ENCODE measurements at places on chromosomes 4 and X. TPM values are rescaled to one million over a fixed set of nuclear protein-coding genes. Genes with fewer than 3 reads are reported as not detected.

ARHGAP6 gene
- total RNA-seq = not detected

L1CAM gene
- total RNA-seq = 0.47 TPM

SPATA18 gene
- 0.39 TPM for total RNA-seq

GRCh38 chr4:105225500-105225899, 78.8 kb downstream of the TET2 start:
- peaks cover 25% of the 10 kb centered on the region for H3K4me1 ChIP-seq
- peaks cover 6% of the 10 kb centered on the region for H3K36me3 ChIP-seq
- no peak for DNase-seq
- H3K4me3 ChIP-seq = no peak overlapping the region

- no peaks in the 10 kb centered on the region for H3K36me3 ChIP-seq
- H3K4me3 ChIP-seq = no peak overlapping the region
- no peak overlapping the region for H3K27ac ChIP-seq
- DNase-seq = no peak
- peaks cover 2% of the 10 kb centered on the region for H3K4me1 ChIP-seq
- H3K27me3 ChIP-seq = peaks cover 2% of the 10 kb centered on the region
These were observed 124.0 kb downstream of the PTPN13 start for GRCh38 chr4:86718152-86718551.

DNA sequence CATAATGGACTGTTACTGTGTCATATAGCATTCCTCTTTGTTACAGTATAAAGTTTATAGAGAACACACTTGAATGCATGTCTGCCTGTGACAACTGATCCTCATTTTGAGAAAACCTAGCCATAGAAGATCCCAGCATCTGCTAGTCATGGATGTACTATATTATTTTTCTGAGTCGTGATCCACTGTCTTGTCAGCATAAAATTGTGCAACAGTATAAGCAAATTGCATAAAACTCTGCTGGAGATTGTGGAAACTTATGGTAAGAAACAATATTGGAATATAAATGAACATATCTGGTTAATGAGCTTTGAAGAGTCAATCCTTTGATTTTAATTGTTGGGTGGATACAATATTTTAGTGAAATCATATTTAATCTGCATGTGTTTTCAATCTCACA, 3.6 kb downstream of the NEIL3 start:
- peaks cover 51% of the 10 kb centered on the region for H3K4me1 ChIP-seq
- H3K27me3 ChIP-seq = no peaks in the 10 kb centered on the region
- no peak overlapping the region for H3K4me3 ChIP-seq
- no peak for DNase-seq
- H3K27ac ChIP-seq = no peak overlapping the region
- H3K36me3 ChIP-seq = peaks cover 5% of the 10 kb centered on the region

All from activated CD4-positive, alpha-beta T cell treated with anti-CD3 and anti-CD28 coated beads for 36 hours (primary cell).